ENCODE measurements at places on chromosomes 5 and 9.

DNA sequence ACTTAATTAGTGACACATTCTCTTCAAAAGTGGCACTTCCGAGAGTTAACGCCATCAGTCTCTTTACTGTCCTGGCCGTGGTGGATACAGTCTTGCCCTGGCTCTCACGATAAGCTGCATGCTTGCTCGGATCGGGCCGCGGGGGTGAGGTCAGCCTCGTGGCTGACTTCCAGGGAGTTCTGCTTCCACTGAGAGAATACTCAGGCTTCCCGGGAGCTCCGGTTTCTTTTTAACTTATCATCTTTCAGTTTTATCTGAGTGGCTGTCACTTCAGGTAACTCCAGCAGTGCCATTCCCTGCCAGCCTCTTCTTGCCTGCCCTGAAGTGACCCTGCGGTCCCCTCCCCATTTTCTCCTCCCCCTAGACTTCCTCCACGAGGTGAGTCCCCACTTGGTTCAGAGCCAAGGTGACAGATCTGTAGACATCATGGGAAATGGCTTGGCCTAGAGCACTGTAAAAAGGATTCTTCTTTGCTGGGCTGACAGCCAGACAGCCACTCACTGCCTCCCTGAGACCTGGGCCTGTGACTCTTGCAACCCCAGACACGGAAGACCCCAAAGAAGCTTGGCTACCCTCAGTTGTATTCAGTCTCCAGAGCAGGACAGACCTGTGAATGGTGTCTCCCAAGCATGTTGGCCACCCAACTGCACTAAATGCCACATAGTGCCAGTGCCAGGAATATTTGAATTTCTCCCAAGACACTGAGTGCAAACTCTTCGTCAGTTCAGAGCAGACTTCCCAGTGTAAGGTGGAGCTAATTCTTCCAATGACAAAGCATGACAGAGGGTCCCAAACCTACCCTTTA, 95.1 kb downstream of the DAPK1 start:
- no peak for DNase-seq

GRCh38 chr9:12956261-12956660, 181.4 kb downstream of the LURAP1L start:
- no peak for DNase-seq

DNA sequence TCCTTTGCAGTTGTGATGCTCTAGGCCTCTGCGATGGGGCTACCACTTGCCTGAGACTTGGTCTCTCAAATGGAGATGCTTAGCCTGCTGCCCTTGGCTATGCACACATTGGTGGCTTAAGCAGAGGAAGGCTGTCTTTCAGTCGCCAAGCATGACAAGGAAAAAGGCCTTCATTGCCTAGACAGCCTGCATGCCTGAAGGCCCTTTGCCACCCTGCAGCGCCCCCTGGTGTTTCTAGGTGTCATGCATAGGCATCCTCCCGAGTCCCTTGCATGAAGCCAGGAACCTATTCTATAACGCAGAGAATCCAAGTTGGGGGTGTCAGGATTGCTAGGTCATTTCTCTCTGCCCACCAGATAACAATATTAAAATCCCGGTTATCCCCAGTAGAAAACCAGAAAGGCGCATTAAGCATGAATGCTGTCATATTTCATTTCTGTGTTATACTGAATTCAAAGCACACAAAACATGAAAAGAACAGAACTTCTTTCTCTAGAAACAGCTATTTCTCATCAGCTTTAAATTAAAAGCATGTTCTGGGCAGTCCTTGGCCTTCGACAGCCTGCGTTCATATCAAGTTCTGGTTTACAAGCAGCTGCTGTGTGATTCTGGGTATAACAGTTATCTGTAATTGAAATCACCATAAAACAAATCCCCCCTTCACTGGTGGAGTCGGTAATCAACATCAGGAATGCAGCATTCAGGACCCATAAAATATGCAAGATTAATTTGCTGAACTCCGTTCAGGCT, 59.7 kb upstream of the TRPC7 start:
- DNase-seq, result no peak

DNA sequence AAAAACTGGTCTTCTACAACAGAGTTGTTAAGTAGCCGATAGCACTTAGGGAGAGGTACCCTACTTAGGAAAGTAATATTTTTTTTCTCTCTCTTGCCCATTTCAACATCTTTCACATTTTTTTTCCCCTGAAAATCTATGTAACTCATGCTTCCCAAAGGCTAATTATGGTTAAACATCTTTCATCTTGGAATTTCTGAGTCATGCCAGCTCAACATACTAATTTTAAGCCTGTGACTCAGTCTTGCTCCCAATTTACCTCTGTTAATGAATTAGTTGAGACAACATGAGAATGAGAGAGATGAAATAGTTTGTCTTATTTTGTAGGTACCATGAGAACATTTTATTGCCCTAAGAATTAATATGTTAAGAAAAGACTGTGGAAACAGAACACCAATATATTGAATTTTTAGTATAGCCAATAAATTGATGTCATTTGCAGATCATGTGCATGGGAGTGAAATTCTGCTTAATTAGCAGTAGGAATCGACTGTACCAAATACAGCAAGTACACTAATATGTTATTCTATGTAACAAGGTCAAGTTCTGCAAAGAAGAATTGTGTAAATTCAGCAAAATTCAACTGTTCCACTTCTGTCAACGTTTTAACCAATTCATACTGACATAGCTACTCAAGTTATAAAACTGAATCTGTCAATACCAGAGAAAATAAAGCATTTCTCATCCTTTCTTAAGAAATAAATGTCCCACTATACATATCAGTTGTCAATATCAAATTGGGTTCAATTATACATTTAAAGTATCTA, 550.0 kb downstream of the PTPRD start:
- DNase-seq, result no peak

DNA sequence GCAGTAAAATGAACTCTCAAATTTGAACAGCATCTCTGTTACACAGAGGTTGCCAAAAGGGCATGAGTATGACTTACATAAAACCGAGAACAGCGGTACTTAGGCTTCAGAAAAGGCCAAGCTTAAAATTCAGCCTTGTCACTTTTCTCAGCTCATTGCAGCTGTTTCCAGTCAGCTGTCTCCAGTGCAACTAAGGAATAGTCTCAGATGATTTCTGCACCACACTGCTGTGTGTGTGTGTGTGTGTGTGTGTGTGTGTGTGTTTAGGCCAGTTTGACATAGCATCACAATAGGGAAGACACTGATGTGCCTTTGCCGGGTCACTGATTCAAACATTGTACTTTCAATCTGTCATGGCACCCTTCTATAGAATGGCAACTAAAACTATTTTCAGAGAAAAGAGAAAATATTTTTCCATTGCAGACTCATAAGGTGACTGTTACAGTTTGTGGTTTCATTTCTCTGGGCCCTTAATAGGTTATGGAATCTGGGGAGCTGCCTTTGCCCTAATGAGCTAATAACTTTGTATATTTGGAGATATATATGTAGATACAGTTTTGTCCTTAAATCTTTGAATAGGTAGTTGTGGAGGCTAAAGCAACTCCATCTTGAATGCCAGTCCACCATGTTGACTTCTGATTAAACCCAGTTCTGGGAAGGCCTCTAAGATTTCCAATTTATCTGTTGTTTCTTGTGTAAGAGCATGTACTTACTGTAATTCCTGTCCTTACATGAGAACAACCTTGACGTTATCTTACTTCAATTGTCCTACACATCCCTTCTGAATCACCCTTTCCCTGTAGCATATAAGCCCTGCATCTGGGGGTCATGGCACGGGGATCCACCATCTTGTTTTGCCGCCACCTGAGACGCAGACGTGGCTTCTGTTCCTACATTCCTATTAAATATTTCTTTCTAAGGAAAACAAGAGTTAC, 4.5 kb downstream of the LSM11 start:
- no peak for DNase-seq

- no peak for DNase-seq
These were observed 157.8 kb upstream of the RASEF start for GRCh38 chr9:83220730-83221129.

GRCh38 chr9:85469041-85469440, 272.7 kb downstream of the AGTPBP1 start:
- no peak for DNase-seq

DNA sequence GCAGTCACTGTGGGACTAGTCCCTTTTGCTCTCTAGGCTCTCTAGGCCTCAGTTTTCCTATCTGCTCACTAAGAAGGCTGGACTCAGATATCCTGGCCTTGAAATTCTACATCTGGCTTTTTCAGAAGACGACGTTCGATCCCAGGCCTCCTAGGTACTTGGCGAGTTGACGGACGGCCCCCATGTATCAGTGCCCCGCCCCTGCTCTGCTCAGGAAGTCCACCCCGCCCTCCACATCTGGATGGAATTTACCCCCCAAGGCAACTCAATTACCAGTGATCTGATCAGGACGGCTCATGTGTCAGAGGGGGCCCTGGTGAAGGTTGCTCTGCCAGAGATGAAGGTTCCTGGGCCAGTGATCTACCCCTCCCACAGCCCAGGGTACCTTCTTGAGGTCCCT, 44.1 kb upstream of the SYNPO start:
- no peak for DNase-seq

GRCh38 chr5:72702881-72703434, 113.5 kb upstream of the TNPO1 start:
- no peak for DNase-seq

DNA sequence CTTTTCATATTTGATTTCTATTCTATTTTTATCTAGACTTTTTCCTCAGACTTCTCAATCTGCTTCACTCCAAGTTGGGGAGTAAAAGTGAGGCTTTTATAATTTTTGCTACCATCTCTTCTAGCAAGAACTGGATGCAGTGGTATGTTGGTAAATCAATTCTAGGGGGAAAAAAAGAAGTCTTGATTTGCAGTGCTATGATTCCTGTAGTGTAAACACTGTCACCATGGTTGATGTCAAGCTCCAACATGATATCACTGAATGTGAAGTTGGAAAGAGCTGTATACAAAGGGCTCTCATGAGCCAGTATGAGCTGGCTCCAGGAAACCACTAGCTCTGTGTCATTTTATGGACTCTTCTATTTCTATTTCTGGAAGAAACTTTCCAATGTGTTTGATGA, 439.2 kb downstream of the NTRK2 start:
- no peak for DNase-seq

GRCh38 chr5:106759581-106759980, 911.2 kb downstream of the EFNA5 start:
- no peak for DNase-seq

DNA sequence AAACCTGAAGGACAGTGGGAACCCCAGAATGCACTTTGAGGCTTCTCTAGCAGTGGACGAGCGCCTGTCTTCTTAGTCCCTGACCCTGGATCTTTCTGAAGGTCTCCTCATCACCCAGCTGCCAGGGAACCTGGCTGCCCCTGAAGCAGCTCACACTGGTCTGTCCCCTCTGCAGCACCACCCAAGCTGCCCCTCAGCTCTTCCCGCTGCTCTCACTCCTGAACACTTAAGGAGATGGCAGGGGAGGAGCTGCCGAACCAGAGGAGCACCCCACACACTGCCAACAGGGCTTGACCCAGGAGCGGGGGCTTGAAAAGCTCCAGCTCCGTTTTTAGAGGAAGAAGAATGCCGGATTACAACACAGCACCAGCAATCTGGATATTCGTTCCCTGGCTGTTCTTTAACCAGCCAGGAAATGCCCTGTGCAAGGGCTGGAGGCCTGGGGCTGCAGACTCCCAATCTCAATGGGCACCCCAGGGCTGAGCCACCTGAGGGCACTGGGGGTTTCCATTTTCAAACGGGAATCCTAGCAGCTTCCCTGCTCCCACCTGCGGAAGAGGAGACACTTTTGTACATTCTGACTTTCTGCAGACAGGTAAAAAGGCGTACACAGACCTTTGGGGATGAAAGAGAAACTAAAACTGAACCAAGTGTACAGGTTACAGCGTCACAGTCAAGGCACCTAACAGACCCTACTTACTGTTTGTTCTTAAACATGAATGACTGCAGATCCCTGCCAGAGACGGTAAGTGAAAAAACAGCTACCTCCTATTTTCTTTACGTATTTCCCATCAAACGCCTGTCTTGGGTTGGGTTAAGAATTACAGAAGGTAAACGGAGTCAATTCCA, 36.3 kb downstream of the GOLM1 start:
- no peak for DNase-seq

DNA sequence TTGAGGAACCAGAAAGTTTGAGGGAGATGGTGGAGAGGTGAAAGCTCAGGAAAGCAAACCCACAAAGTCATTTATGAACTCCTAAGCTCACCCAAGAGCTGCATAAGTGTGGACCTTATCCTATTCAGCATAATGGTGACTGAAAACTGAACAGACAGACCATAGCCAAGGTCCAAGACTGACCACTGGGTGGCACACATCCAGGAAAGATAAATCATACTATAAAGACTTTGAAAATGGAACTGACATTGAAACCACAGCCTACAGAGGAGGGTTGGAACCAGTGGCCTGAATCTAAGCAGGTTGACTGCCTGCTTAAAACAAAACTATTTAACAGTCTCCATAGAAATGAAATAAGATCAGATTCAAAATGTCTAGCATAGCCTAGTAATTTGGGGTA, 121.0 kb upstream of the RGS7BP start:
- no peak for DNase-seq

- DNase-seq, result no peak
These were observed 59.8 kb upstream of the NFIB start for GRCh38 chr9:14373706-14374105.

GRCh38 chr5:36365896-36366295, 64.2 kb upstream of the RANBP3L start:
- DNase-seq, result no peak

DNA sequence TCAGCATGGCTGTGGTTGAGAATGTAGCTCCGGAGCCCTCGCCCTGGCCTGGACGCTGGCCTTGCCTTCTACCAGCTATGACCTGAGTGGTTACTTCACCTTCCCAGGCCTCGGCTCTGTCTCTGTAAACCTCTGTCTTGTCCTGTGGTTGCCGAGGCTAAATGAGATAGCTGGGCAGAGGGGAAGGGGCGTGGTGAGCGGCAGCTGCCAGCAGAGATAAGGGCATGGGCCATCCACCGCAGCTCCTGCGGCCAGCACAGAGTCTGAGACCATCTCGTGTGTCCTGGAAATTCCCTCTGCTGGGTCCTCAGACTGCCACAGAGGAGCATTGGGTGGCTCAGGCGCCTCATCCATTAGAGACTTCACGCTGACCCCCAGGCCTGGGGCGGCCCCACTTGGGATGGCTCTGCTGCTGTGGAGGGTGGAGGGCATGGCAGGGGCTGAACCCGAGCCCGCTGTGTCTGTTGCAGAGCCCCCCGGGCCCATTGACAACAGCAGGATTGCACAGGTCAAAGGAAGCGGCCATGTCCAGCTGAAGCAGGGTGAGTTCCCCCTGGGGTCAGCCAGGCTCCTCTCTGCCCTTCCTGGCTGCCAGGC, 43.9 kb downstream of the USP20 start:
- DNase-seq, result no peak

DNA sequence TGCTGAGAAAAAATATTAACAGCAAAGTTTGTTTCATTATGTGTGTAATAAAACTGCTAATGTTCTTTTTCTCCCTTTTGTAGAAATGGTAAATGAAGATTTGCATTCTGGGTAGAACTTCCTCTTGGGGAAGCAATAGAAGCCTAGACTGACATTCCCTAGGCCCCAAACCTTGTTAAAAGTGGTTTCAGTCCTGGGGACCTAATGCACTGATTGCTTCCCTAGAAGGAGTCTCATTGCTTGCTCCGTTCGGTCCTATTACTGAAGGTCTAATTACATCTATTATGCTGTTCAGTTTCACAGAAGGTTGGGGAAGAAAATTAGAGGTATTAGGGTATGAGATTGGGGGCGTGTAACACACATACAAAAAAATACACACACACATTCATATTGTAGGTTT, 893.8 kb downstream of the TLE4 start:
- DNase-seq, result no peak

Data from T-helper 22 cell (primary cell).